ENCODE measurements at places on chromosomes 2 and 18. TPM values are rescaled to one million over a fixed set of nuclear protein-coding genes. Genes with fewer than 3 reads are reported as not detected.

The ASXL3 gene
- total RNA-seq: not detected

DNA sequence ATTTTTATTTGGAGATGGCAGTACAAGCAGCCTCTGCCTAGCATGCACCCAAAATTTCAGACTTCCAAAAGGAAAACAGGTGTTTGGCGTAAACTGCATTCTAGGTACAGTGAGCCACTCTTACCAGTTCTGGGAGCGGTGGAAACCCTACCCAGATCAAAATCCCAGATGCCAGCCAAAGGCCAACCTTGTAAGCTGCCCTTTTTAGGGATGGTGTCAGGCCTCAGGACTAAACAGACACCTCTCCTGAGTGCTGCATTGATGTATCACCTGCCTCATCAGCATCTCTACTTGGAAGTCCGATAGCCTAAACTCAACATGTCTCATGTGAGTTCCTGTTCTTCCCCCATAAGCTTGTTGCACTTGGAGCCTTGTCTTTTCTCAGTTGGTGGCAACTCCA is 104.0 kb downstream of the MAP4K4 start:
- H3K36me3 ChIP-seq: no peaks in the 10 kb centered on the region
- H3K4me3 ChIP-seq: no peak overlapping the region
- peaks cover 5% of the 10 kb centered on the region for H3K4me1 ChIP-seq
- no peaks in the 10 kb centered on the region for H3K27me3 ChIP-seq

- no peak overlapping the region for H3K27ac ChIP-seq
- no peaks in the 10 kb centered on the region for H3K27me3 ChIP-seq
- no peaks in the 10 kb centered on the region for H3K36me3 ChIP-seq
- no peaks in the 10 kb centered on the region for H3K4me1 ChIP-seq
- no peak for DNase-seq
These were observed 67.8 kb upstream of the EPAS1 start for GRCh38 chr2:46229134-46230063.

The ANKRD53 gene
- total RNA-seq: 0.21 TPM
